ENCODE measurements at places on chromosomes 7 and 10.

- DNase-seq = peak; percentile 84
These were observed 704 bp downstream of the TNKS2 start for GRCh38 chr10:91798649-91799611.

DNA sequence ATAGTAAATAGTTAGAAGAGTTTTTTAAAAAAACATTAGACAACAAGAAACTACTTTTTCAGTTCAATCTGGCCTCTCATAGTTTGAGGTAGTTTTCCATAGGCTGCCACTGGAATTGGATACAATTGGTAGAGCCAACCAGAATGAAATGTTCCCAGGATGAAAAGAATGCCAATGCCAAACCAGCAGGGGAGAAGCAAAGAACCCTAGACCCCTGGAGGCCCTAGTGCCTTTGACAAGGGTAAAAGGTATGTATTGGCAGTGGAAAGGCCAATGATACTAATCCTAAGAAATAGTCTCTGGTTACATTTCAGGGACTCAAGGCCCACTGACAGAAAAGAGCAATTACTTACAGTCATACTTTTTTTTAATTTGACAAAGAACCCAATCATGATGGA, 77.4 kb upstream of the SEM1 start:
- DNase-seq = no peak

DNA sequence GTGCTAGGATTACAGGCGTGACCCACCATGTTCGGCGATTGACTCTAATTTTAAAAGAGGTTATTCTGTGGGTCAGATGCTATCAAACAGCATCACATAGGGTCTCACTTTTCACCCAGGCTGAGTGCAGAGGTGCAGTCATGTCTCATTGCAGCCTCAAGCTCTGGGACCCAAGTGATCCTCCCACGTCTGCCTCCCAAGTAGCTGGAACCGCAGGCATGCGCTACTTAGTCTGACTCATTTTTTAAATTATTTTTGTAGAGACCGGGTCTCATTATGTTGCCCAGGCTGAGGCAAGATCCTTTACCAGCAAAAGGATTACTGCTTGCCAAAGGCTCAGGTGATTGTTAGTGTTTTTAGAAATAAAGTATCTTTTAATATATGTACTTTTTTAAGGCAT, 42.9 kb upstream of the STOX1 start:
- DNase-seq = no peak

DNA sequence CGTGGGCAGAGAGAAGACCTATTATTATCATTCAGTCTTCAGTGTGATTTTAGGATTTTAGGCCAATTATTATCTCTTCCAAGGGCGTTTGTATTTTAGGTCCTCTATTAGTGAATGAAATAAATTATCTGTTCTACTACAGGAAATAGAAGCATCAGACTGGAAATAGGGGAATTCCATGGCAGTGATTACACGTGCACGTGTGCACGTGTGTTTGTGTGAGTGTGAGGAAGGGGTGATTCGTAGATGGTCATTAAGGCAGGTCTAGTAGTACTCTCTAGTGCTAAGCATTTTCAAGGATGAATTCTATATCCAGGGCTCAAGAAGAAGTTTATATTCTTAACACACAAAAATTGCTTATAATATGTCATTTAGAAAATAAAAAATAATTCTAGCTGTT, 623.2 kb downstream of the GATA3 start:
- DNase-seq = no peak

DNA sequence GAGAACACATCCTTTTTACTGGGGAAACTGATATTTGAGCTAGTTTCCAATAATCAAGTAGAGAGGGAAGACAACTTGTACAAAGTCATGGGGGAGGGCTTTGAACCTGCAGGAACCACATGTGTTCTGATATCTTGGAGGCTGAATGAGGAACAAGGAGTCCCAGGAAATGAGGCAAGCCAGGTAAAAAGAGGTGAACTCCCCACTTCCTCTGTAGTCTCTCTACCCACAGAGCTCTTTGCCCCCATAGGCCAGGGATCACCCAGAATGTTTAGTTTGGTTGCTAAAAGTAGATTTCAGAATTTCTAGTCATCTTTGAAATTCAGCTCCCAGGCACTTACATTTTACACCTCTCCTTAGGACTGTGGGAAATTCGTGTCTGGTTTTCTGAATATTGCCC, 276.4 kb downstream of the SFMBT2 start:
- DNase-seq = no peak

GRCh38 chr7:50307368-50308032, 3.0 kb downstream of the IKZF1 start:
- DNase-seq = no peak

All from inflammatory macrophage treated with lipopolysaccharide for 1 hour (primary cell).